ENCODE measurements at places on chromosomes 4 and X. TPM values are rescaled to one million over a fixed set of nuclear protein-coding genes. Genes with fewer than 3 reads are reported as not detected.

Gene NOCT
- 11.5 TPM for total RNA-seq

Gene CDKL2
- total RNA-seq = 0.49 TPM

Gene NEIL3
- total RNA-seq = 20.2 TPM

Gene AIFM1
- total RNA-seq = 36.2 TPM

Gene SLITRK2
- total RNA-seq = not detected

Gene HMX1
- total RNA-seq = not detected

Gene DDX53
- not detected for total RNA-seq

Gene KCNE5
- total RNA-seq = 0.37 TPM

Gene RNF128
- total RNA-seq = not detected

Gene SLC25A31
- not detected for total RNA-seq

Gene CD38
- total RNA-seq = 213 TPM

Gene STK32B
- not detected for total RNA-seq

Gene C1QTNF7
- total RNA-seq = not detected

Gene PNMA6F
- total RNA-seq = not detected

Gene HOPX
- total RNA-seq = 93.4 TPM

Gene MAGEA2B
- total RNA-seq = not detected

Gene WDR17
- 0.69 TPM for total RNA-seq

Gene MAP3K15
- 0.15 TPM for total RNA-seq

Gene TEX13C
- not detected for total RNA-seq

Gene PPP2R2C
- not detected for total RNA-seq

Gene FABP2
- not detected for total RNA-seq

Gene WWC2
- total RNA-seq = 0.32 TPM

Gene ZNF185
- total RNA-seq = 1.0 TPM

Gene MAOA
- total RNA-seq = 0.39 TPM

Gene ZNF41
- total RNA-seq = 10.9 TPM

Gene ADAMTS3
- not detected for total RNA-seq

Gene GAB3
- 32.1 TPM for total RNA-seq

Gene POU4F2
- not detected for total RNA-seq

Gene CCKAR
- total RNA-seq = not detected

Gene PRRG1
- total RNA-seq = not detected

Gene PCSK1N
- total RNA-seq = 0.56 TPM

Gene ZAR1
- not detected for total RNA-seq

Gene LONRF3
- 0.32 TPM for total RNA-seq

Gene AKAP4
- total RNA-seq = not detected

Gene SPANXN3
- total RNA-seq = not detected

Gene GRK4
- total RNA-seq = 4.0 TPM

Gene RAI2
- 0.12 TPM for total RNA-seq

Gene FAM9C
- total RNA-seq = 0.05 TPM

Gene TMSB15A
- total RNA-seq = 0.54 TPM

Data from T-helper 1 cell treated with Interleukin-12 subunit alpha and Interleukin-12 subunit beta and Interleukin-4 antibody, amounts not matched to agents 30 ng/mL and 1 ng/mL, for 36 hours (primary cell).